ENCODE measurements at places on chromosomes 5 and 9. TPM values are rescaled to one million over a fixed set of nuclear protein-coding genes. Genes with fewer than 3 reads are reported as not detected.

GRCh38 chr5:72308853-72309191 is 11.2 kb downstream of the MRPS27 start:
- no peak for DNase-seq

GRCh38 chr5:140321796-140322195 is 18.9 kb upstream of the PFDN1 start:
- no peak for DNase-seq

DNA sequence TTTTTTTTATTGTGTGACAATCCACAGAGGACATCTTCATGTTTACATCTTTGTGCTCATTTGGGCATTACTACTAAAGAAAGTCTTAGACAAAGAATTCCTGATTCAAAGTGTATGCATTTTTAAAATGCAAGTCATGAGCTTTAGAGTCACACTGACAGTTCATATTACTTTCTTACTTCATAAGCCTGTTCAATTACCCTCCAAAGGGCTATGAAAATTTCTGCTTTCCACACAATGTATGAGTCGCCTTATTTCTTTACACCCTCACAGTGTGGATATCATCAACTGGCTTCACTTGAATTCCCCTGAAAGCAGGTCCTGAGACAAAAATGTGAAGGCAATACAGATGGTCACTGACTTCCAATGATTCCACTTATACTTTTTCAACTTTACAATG is 280.4 kb upstream of the PTGER4 start:
- DNase-seq = no peak

Gene CEL
- total RNA-seq = 0.41 TPM

- no peak for DNase-seq
These were observed 104.6 kb downstream of the INSYN2B start for GRCh38 chr5:169875731-169876130.

Gene C9
- total RNA-seq = under 0.01 TPM

Gene SLCO6A1
- total RNA-seq = 0.41 TPM

GRCh38 chr5:139378941-139379361 is 4.1 kb downstream of the SLC23A1 start:
- DNase-seq = peak; percentile 20

Gene PRDM9
- not detected for total RNA-seq

DNA sequence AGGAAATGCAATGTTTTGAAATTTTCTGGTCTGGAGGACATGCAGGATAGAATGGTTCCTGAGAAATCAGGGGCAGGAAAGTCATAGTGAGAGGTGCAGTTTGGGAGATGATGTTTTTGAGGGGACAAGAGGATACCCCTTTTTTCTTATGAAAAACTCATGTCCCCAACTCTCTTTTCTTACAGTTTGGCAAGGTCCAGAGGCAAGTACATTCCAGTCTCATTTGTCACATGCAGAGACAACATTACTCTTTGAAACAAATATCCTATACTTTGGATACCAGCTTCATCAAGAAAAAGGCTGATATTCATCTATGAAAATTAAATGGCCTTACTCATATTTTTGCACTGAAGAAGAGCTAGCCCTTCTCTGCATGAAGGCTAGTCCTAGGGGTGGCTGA is 48.2 kb downstream of the EQTN start:
- DNase-seq = no peak

Gene GABRA1
- 29.8 TPM for total RNA-seq

All from frontal cortex (tissue), 4 donors.